Dermis blood vessel endothelial cell (primary cell): ENCODE measurements at places on chromosomes 7 and 10.

- no peak for DNase-seq
Measured at GRCh38 chr7:146948703-146949102, 832.1 kb downstream of the CNTNAP2 start.

DNA sequence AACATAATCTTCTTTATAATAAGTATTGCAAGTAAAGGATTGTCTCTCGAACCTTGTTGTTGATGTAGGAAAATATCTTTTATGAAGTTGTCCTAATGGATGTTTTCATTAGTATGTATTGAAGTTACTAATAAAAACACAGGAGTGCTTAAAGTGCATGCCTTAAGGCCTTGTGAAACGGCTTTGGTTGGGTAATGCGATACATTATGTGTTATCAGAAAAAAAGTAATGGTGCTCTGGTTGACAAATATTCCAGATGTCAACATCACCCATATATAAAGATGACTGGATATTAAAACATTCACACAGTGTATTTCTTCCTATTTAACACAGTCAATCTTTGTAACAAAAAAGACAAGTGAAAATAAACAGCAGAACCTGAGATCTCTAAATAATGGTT is 310.7 kb downstream of the PRKG1 start:
- DNase-seq = no peak

DNA sequence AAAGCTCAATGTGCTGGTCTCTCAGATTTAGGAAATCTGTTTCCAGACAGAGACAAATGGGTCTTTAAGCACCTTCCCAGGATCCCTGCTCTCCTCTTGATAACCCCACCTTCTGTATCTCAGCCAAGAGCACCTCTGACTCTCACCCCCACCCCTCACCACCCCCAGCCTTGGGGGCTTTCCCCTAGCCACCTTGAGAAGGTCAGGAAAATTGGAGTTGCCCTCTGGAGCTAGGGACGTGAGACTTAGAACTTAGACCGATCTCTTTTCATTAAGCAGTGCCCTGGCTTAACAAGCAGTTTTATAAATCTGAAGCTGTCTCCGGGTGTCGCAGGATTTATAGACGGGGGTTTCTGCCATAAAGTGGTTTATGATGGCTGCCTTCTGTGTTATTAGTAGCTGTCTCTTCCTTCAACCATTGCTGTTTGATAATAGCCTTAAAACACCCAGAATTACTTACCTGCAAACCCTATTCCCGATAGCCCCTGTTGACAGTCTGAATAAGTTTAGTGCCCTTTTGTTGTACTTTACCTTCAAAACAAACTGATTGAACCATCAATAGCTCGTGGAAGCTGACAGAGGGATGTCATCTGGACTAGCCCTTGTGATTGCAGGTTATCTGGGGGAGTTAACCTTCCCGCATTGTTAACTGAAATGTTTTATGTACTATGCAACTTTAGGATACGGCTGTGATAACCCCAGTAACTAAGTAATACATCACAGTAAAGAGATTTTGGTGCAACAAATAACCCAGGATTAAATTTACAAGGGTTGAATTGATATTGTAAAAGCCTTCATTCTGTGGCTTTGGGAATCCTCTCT is 621.5 kb downstream of the LRMDA start:
- DNase-seq = no peak

DNA sequence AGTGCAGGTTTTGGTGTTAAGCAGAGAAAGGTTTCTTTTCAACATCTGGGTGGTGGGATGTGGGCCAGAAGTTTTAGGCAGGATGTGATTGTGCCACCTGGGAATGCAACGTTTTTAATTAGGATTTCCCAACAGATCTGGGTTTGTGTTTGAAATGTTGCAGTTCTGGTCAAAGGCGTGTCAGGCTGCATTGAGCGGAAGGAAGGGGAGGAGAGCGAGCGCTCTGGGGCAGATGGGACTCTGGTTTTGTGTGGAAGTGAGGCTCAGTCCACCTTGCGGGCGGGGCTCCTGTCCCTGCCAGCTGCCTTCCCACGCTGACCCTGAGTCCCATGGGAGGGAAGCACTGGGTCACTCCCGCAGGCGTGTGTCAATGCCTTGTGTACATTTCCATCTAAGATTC is 767.7 kb downstream of the KCNMA1 start:
- DNase-seq = no peak

- no peak for DNase-seq
Measured at GRCh38 chr10:96896884-96897589, 64.9 kb downstream of the LCOR start.
